ENCODE measurements at places on chromosomes 7 and 10.

- DNase-seq, result no peak
Observed at GRCh38 chr10:60353519-60354258, 36.0 kb downstream of the ANK3 start.

DNA sequence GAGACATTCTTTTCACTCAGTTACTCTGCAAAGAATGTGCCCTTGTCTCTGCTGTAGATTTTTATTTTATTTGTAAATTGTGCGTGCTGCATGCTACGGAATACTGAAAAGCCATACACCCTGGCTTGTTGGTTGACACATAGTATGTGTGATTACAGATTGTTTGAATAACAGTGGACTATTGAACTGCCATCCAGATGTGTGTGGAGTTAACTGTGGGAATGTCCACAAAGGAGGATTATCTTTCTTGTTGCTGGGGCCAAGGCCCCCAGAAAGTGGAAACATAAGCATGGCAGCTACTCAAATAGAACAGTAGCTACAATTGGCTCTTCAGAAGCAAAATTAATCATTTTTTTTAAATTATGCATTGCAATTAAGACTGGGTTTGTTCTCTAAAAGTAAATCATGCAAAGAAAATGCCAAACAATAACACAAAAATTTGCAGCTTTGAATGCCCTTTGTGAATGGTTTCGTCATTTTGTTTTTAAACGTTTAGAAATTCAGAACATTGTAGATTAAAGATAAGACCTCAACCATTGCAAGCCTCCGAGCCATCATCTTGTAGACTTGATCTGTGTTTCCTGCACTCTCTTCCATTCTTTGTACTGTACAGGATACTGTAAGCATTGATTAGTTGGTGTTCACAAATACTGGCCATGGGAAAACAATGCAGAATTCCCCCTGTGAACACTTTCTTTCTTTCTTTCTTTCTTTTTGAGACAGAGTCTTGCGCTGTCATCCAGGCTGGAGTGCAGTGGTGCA is 210.3 kb upstream of the TCF7L2 start:
- DNase-seq, result no peak

DNA sequence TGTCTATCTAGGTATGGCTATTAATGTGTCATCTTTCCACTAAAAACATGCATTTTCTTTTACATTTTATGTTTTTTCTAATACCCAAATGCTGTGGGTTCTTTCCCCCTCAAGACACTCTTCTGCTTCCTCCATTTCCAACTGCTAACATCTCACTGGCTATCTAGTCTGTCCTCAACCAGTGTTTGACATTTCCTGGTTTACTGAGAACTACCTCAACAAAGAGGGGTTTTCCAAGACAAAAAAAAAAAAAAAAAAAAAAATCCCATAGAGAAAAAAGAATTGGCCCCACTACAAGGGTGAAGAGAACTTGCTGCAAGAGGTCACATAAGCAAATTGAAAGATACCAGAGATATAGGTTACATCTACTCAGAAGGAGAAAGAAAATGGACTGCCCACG is 359.7 kb downstream of the CRPPA start:
- no peak for DNase-seq

DNA sequence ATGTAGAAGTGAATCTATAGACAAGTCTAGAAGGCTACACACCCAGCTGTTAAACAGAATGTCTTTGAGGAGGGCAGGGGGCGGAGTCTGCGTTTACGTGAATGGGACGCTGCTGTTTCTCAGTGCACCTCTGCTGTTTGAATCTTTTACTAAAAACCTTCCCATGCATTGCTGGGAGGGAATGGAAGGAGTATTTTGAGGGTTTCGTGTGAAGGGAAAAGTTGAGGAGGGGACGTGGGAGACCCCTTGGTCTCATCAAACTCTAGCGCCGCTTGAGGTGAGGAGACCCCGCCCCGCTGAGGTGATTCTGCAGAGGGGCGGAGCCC is 492 bp upstream of the VCL start:
- DNase-seq, result no peak

- no peak for DNase-seq
Observed at GRCh38 chr7:31116615-31117014, 64.5 kb downstream of the ADCYAP1R1 start.

Measured in KBM-7 (cell line).